ENCODE measurements at places on chromosomes 13 and 19. TPM values are rescaled to one million over a fixed set of nuclear protein-coding genes. Genes with fewer than 3 reads are reported as not detected.

Gene ZNF540
- 2.7 TPM for polyA plus RNA-seq

Gene KLF1
- 0.15 TPM for polyA plus RNA-seq

Gene HIPK4
- polyA plus RNA-seq, result not detected

Gene C19orf85
- polyA plus RNA-seq, result not detected

Gene ZNF560
- polyA plus RNA-seq, result not detected

Gene ZNF135
- polyA plus RNA-seq, result 0.64 TPM

Gene TMEM147
- polyA plus RNA-seq, result 151 TPM

Gene CNN1
- polyA plus RNA-seq, result not detected

Gene ZNF223
- 1.7 TPM for polyA plus RNA-seq

Gene ZNF829
- polyA plus RNA-seq, result 1.6 TPM

Gene NDUFA11
- 666 TPM for polyA plus RNA-seq

Gene NLRP11
- not detected for polyA plus RNA-seq

Gene MEIOSIN
- not detected for polyA plus RNA-seq

Gene AKT2
- polyA plus RNA-seq, result 47.6 TPM

Gene LRRC4B
- polyA plus RNA-seq, result not detected

Gene LILRA2
- 7.9 TPM for polyA plus RNA-seq

Gene P2RY11
- 6.9 TPM for polyA plus RNA-seq

Gene PDE4A
- polyA plus RNA-seq, result 22.6 TPM

Gene DUS3L
- polyA plus RNA-seq, result 21.2 TPM

Gene OSCAR
- not detected for polyA plus RNA-seq

Gene CABP5
- polyA plus RNA-seq, result 0.69 TPM

Gene PEAK3
- 2.5 TPM for polyA plus RNA-seq

Gene ONECUT3
- not detected for polyA plus RNA-seq

Gene DACH1
- 0.32 TPM for polyA plus RNA-seq

Gene CACNG6
- polyA plus RNA-seq, result not detected

Gene CEACAM21
- polyA plus RNA-seq, result 43.7 TPM

Gene GPR18
- polyA plus RNA-seq, result 21.1 TPM

Gene ZNF492
- polyA plus RNA-seq, result 0.08 TPM

Gene ZNF799
- 9.1 TPM for polyA plus RNA-seq

Gene SLC7A10
- not detected for polyA plus RNA-seq

Gene CACNG7
- polyA plus RNA-seq, result not detected

Gene ZNF175
- 0.81 TPM for polyA plus RNA-seq

Gene SELENOV
- polyA plus RNA-seq, result not detected

Gene GZMM
- 982 TPM for polyA plus RNA-seq

Gene MYBPC2
- polyA plus RNA-seq, result not detected

Gene TUBA3C
- not detected for polyA plus RNA-seq

Gene LRRC25
- polyA plus RNA-seq, result 7.7 TPM

Gene ZNF573
- 9.6 TPM for polyA plus RNA-seq

Gene LGALS4
- polyA plus RNA-seq, result not detected

Gene FGF21
- polyA plus RNA-seq, result not detected

Gene ZNF554
- polyA plus RNA-seq, result not detected

Gene NLRP7
- polyA plus RNA-seq, result 2.0 TPM

Gene SYNGR4
- polyA plus RNA-seq, result not detected

Gene ARL11
- 0.38 TPM for polyA plus RNA-seq

Gene NANOS3
- not detected for polyA plus RNA-seq

Gene CCDC8
- not detected for polyA plus RNA-seq

Gene CLEC11A
- polyA plus RNA-seq, result 4.6 TPM

Gene MIA
- polyA plus RNA-seq, result not detected

Gene CTXN1
- polyA plus RNA-seq, result not detected

Gene C19orf18
- not detected for polyA plus RNA-seq

Gene TTC9B
- not detected for polyA plus RNA-seq

Gene OR4F17
- polyA plus RNA-seq, result not detected

Gene BEST2
- polyA plus RNA-seq, result not detected

Gene SLITRK5
- polyA plus RNA-seq, result not detected

Gene ZNF534
- not detected for polyA plus RNA-seq

Gene SERTM1
- not detected for polyA plus RNA-seq

Gene CEACAM20
- polyA plus RNA-seq, result not detected

Gene SULT2A1
- polyA plus RNA-seq, result not detected

Gene APLP1
- not detected for polyA plus RNA-seq

All from immature natural killer cell (primary cell).